ENCODE measurements at places on chromosomes 1 and 21.

DNA sequence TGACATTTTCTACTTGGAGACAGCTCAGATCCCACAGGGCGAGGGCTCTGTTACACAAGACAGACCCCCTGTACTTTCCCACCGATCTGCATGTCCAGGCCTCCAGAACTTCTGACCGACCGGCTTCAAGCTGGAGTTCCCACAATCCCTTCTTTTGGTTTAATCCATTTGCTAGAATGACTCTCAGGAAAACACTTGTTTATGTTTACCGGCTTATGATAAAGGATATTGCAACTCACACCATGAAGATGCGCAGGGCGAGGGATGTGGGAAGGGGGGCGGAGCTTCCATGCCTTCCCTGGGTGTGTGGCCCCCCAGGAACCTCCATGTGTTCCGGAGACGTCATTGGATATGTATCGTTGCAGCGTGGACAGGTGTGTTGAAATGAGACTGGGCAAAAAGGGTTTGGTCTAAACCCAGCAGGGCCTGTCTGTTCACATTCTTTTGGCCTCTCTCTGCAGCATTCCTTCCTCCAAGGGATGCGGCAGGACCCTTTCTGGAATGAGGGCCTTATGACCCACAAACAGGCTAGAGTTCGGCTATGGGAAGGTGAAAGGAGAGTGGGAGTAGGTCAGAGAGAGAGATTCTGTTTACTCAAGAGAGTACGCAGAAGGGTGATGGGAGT, 7.5 kb upstream of the IGSF5 start:
- no peak for DNase-seq

GRCh38 chr1:145858238-145858900, 512 bp downstream of the PIAS3 start:
- no peak for DNase-seq

- DNase-seq, result no peak
Observed at GRCh38 chr1:38814984-38815464, 44.5 kb downstream of the RRAGC start.

DNA sequence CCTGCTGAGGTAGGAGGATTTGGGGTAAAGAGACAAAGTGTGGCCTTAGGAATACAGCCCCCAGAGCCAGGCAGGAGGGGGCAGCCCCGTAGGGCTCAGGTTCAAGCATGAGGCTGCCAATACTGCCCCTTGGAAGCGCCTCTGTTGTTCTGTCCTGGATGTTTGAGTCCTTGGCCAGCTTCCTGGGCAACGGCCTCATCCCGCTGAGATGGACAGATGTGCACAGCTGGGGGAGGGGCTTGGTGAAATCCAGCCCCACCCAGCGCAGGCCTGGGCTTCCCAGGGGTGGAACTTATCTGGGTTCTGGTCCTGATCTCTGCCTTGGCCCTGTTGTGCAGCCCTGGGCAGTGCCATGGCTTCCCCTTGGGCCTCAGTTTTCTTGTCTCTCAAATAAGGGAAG, 34.8 kb upstream of the MAN1C1 start:
- no peak for DNase-seq

DNA sequence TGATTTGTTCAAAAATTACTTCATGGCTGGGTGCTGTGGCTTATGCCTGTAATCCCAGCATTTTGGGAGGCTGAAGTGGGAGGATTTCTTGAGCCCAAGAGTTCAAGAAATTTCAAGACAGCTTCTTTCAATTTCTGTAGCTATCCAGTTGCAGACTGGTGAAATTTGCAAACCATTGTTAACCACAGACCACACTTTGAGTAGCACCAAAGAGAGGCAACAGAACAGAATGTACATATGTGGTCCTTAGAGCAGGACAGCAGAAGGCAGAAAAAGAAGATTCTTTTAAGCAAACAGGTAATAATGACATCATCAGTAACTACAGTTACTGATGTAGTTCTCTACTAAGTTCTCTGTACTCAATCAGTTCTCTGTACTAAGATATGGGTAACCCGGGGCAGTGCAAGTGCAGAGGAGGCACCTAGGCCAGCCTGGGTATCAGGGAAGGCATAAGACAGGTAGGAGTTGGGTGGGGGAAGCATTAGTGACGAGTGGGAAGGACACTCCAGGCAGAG, 5.5 kb upstream of the KLF17 start:
- no peak for DNase-seq

DNA sequence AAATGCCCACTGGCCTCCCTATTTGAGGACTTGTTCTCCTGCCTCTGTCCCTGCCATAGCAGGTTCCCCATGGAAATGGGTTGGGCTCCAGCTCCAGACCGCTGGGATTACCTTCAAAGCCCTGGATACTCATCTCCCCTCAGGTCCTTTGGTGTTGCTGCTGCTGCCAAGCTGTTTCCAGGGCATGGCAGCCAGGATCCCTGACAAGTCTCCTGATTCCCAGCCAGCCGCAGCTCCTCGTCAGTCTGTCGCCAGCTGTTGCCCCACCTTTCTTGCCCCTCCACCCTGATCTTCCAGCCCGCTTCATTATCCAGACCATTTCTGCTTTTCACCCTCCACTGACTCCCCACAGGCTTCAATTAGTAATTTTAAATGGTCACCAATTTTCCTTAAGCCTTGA, 68.3 kb upstream of the KCND3 start:
- DNase-seq, result no peak

GRCh38 chr1:196608390-196609369, at the start of gene KCNT2:
Gene KCNT2 (minus strand): TSS chr1:196608440. CDS start chr1:196608309, 131 bp downstream.
- DNase-seq, result no peak

DNA sequence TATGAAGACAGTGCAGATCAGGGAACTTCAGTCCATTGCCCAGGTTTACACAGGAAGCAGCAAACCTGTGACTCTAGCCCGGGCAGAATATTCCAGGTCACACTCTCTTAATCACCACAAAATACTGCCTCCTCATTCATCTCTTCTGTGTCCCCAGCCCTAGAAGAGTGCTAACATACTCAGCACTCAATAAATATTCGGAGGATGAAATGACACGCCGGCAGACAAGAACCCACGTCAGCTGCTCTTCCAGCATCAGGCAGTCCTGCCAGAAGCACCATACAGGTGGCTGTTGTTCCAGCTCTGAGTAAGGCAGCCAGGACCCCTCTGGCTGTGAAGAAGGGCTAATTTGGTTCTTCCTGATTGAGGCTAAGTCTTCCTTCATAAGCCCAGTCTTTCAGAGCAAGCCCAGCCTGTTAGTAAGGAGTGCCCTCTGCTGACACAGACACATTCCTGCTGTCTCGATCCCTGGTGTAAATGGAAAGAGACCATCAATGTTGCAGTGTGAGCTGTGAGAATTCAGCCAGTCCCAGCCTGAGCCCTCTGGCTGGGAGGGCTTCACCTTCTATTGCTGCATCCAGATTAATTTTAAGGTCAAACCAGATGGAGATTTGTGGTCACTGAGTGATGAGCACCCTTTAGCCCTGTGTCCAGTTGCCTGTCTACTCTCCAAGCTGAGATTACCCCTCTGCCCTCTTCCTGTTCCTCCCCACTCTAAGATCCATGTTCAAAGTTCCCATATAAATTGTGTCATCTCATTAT, 45.0 kb upstream of the KIRREL1 start:
- no peak for DNase-seq

- peak; percentile 15 for DNase-seq
Observed at GRCh38 chr1:3372317-3372716, 82.1 kb upstream of the ARHGEF16 start.
